ENCODE measurements at places on chromosomes 7 and 10.

DNA sequence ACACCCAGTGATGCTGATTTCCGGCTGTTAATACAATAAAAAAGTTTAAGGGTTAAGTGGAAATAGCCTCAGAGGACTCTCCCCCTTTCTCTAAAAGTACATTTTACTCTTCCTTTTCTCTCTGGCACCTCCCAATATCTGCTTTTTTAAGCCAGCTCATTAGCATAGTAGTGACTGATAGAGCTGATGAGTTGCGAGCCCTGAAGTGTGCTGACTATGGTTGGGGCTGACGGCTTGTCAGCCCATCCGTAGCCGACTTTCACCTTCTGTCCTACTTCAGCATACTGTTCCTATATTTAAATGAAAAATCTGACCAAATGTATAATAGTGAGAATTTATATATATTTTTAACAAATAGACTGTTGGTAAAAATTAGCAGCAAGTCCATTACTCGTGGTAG is 80.0 kb downstream of the SHH start:
- no peak for DNase-seq

DNA sequence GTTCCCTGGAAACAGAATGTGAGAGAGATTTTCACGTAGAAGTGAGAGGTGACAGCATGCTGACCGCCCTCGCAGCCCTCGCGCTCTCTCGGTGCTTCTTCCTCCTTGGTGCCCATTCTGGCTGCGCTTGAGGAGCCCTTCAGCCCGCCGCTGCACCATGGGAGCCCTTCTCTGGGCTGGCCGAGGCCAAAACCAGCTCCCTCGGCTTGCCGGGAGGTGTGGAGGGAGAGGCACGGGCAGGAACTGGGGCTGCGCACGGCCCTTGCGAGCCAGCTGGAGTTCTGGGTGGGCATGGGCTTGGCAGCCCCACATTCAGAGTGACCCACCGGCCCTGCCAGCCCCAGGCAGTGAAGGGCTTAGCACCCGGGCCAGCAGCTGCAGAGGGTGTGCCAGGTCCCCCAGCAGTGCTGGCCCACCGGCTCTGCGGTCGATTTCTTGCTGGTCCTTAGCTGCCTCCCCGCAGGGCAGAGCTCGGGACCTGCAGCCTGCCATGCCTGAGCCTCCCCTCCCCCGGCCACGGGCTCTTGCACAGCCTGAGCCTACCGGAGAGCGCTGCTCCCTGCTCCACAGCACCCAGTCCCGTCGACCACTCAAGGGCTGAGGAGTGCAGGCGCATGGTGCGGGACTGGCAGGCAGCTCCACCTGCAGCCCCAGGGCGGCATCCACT is 888.7 kb upstream of the ZWINT start:
- DNase-seq: no peak

- DNase-seq: no peak
Measured at GRCh38 chr10:106788982-106789381, 375.5 kb downstream of the SORCS1 start.

DNA sequence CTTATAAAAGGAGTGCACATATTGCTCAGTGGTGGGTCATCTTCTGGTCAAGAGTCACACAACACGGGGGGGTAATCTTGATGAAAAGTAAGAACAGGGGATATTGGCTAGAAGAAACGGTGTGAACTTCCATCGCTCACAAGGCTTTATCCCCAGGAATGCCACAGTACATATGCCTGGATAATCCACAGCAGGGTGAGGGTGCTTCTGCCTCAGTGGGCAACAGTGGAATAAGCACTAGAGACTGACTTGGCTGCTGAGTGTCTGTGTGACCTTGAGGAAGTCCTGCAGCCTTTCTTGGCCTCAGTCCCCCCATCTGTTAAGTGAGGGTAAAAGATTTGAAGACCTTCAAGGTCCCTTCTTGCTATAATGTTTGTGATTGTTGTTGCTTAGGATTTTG is 44.9 kb upstream of the SHH start:
- no peak for DNase-seq

GRCh38 chr7:130719541-130719940 is 14.5 kb downstream of the KLF14 start:
- peak; percentile 28 for DNase-seq

Data from A172 (cell line).